ENCODE measurements at places on chromosomes 2 and 18.
A peak's percentile ranks its signal among the peaks of the same experiment; 100 is the strongest.

- no peak for DNase-seq
Measured at GRCh38 chr18:74778191-74778847, 180.6 kb downstream of the ZNF407 start.

- peak; percentile 41 for DNase-seq
Measured at GRCh38 chr2:43592443-43592842, 3.4 kb downstream of the THADA start.

GRCh38 chr2:73232403-73233153, 461 bp downstream of the PRADC1 start:
- DNase-seq, result no peak

- no peak for DNase-seq
Measured at GRCh38 chr18:36817039-36817438, 11.8 kb downstream of the TPGS2 start.

- no peak for DNase-seq
Measured at GRCh38 chr2:96887493-96888012, 17.7 kb upstream of the SEMA4C start.

DNA sequence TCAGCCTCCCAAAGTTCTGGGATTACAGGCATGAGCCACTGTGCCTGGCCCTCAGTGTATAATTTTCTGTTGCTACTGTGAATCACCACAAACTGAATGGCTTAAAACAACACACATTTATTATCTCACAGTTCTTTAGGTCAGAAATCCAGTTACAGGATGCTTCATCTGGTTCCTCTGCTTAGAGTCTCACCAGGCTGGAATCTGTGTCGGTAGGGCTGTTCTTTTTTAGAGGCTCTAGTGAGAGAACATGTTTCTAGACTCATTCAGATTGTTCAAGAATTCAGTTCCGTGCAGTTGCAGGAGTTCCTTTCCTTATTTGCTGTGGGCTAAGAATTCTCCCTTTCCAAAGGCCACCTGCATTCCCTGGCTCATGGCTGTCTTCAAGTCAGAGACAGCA, 22.2 kb downstream of the CCDC121 start:
- peak; percentile 56 for DNase-seq

DNA sequence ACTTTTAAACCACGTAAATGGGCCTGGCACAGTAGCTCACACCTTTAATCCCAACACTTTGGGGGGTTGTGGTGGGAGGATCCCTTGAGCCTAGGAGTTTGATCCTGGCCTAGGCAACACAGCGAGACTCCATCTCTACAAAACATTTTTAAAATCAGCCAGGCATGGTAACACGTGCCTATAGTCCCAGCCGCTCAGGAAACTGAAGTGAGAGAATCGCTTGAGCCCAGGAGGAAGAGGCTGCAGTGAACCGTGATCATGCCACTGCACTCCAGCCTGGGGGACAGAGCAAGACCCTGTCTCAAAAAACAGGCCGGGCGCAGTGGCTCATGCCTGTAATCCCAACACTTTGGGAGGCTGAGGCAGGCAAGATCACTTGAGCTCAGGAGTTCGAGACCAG, 12.2 kb downstream of the ROCK1 start:
- DNase-seq, result no peak

DNA sequence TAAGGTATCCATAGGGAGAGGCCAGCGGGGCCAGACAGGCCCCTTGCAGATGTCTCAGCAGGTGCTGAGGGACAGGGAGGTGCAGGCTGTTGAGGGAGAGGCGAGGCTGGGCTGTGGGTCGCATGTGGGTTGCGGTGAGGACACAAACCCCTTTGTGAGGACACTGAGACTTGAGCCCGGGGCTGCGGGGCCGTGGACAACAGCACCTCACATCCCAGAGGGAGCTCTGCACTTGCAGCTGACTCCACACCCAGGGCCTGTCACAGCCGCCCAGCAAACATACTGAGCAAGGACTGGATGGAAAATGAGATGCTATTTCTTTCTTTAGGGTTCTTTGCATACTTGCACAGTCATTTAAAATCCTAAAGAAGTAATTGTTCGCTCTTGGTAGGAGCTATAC, 95.3 kb upstream of the NFATC1 start:
- DNase-seq, result no peak

GRCh38 chr2:205776720-205777119, 94.4 kb downstream of the NRP2 start:
- DNase-seq, result no peak

- peak; percentile 52 for DNase-seq
Measured at GRCh38 chr2:24409700-24410556, 49.6 kb upstream of the ITSN2 start.

DNA sequence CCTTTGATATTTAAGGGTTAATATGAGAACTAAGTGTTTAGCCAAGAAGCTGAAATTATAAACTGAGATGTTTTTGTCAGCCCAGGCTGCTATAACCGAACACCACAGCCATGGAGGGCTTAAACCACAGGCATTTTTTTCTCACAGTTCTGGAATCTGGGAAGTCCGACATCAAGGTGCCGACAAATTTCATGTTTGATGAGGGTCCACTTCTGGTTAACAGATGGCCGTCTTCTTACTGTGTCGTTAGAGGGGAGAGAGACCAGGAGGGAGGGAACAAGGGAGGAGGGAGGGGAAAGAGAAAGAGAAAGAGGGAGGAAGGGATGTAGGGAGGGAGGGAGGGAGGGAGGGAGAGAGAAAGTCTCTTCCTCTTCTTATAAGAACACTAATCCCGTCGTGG, 6.5 kb upstream of the CNDP2 start:
- no peak for DNase-seq

- no peak for DNase-seq
Measured at GRCh38 chr2:9705196-9705595, 74.4 kb upstream of the YWHAQ start.

GRCh38 chr2:204112084-204112770, 175.7 kb downstream of the ICOS start:
- DNase-seq, result no peak

DNA sequence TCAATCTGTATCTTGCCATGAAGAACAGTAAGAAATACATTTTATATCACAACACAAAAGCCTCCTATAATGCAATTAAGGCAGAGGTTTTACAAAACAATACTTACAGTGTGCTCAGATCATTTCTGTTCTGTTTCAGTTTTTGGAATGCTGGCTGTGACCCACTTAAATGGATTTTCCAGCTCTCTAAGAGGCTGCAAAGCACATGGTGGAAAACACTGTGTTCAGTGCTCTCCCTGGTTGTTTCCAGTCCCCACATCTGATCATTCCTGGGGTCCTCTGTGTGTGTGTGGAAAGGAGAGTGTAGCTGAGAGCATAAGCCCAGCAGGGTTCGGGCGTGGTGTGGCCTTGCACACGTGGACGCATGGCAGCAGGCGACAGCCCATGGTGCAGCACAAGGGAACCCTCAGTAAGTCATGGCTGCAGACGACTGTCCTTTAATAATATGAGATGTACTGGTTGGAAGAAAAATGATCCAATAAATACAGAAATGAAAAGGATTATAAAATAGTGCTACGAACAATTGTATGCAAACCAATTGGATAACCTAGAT, 95.6 kb downstream of the FAM210A start:
- DNase-seq, result no peak

GRCh38 chr18:9811978-9812377, 73.8 kb upstream of the TXNDC2 start:
- DNase-seq, result no peak

- DNase-seq, result no peak
Measured at GRCh38 chr2:121359716-121360565, 74.9 kb upstream of the TFCP2L1 start.

DNA sequence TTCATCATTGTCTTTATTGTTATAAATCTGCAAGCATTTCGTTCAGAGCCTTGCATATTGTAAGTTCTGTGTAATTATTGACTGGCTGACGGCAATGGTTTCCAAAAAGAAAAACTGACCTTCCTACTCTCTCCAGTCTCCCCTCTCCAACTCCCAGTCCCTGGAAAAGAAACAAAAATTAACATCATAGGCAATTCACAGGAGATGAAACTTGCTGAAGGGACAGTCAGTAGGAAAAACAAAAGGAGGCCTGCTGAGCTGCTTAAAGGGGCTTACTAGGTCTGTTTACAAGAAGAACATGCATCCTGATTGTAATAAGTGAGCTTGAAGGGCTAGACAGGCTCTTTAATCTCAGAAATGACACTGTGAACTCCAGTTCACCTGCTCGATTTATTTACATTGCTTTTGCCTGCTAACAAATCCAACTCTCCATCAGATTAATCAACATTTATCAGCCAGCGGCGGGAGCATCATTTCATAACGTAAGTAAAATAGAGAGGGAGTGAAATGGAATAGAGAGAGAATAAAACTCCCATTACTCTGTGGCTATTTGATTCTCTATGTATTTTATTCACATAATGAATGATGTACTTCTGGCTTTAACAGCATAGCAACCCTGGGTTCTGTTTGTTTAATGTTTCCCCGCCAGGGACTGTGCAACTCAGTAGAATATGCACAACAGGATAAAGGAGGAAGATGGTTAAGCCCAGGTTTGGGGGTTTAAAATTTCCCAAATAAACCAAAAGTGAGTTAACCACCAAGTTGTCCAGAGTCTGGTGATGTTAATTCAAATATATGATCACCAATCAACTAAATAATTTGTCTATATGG, 256.7 kb upstream of the SETBP1 start:
- no peak for DNase-seq

- DNase-seq, result no peak
Measured at GRCh38 chr2:227430639-227431038, 41.3 kb upstream of the AGFG1 start.

- DNase-seq, result no peak
Measured at GRCh38 chr18:24177499-24178133, 38.8 kb downstream of the CABYR start.

GRCh38 chr2:54456612-54457322, 640 bp downstream of the SPTBN1 start:
- no peak for DNase-seq

- no peak for DNase-seq
Measured at GRCh38 chr2:197706839-197707207, 1.7 kb downstream of the MARS2 start.

- DNase-seq, result no peak
Measured at GRCh38 chr2:141641462-141641861, 489.4 kb downstream of the LRP1B start.

GRCh38 chr2:101614127-101614759, 83.3 kb upstream of the MAP4K4 start:
- DNase-seq, result no peak

DNA sequence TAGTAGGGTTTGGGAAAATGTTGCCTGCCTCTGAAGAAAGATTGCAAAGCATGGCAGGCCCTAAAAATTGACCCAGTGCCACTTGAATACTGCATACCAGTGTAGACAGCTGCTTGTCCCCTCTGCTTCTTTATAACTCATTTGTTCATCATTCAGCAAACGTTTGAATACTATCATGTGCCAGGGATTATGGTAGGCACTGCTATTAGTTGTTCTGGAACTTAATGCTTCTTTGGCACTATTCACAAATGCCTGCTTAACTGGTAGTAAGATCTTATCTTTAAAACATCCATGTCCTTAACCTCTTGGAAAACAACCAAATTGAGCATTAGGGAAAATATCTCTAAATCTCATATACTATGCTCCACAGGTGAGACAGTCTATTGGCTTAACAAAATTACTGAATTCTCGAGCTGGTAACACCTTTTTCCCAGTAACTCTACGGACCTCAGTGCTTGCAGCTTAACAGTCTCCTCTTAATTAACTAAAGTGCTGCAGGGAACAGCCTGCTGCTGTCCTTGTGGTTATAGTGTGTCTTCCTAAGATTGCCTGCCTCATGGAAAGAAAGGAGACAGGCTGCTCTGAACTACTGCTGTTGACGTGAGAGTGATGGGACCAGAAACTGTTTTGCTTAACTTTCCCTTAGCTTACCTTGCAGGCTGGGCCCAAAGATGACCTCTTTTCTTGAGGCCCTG, 93.2 kb downstream of the MIB1 start:
- DNase-seq, result no peak

DNA sequence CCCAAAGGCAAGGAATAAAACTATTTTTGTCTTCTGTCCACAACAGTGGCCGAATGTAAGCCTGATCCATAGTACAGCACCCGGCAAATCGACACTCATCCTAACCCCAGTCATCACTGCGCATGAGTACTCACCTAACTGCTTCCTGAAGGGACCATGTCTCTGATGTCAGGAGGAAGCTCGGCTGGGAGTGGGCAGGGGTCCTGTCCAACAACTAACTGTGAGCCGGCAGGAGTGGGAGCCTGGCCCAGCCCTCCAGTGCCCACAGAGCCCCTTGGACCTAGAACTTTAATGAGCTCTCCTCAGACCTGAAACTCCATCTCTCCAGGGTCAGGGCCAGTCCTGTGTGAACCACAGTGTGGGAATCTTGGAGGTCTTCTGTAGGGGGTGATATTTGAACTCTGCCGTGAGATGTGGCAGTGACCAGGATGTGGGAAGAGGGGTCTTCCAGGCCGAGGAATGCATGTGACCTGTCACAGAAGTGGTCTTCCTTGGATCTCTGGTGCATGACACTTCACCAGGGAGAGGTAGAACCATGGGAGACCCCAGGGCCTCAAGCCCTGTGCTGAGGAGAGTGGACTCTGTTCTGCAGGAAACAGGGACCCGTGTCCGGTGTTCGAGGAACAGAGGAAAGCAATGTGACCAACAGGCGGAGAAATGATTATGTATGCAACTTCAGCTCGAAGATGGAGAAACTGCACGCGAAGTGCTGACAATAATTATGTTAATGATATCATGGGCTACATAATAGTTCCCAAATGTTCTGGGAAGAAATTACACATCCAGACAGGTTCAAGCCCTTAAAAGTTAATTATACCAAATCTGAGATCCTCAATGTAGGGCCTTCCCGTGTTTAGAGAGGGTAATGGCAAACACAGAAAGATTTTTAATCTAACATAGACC, 240.1 kb upstream of the HDAC4 start:
- no peak for DNase-seq

GRCh38 chr2:202941771-202942170, 29.7 kb downstream of the CARF start:
- DNase-seq, result no peak

DNA sequence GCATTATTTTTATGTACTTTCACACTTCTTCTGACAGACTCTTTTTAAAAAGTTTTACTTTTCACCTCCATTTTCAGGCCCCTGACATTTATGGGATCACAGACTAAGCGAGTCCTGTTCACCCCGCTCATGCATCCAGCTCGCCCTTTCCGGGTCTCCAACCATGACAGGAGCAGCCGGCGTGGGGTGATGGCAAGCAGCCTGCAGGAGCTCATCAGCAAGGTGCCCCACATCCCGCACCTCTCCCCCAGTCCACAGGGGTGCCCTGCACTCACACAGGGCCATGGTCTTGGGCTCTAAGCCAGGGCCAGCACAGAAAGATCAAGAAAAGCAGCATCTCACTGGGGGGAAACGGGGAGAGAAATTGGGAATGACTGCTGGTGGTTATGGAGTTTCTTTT, 8.6 kb downstream of the CIDEA start:
- no peak for DNase-seq

- DNase-seq, result no peak
Measured at GRCh38 chr2:66771359-66771976, 336.5 kb downstream of the MEIS1 start.

DNA sequence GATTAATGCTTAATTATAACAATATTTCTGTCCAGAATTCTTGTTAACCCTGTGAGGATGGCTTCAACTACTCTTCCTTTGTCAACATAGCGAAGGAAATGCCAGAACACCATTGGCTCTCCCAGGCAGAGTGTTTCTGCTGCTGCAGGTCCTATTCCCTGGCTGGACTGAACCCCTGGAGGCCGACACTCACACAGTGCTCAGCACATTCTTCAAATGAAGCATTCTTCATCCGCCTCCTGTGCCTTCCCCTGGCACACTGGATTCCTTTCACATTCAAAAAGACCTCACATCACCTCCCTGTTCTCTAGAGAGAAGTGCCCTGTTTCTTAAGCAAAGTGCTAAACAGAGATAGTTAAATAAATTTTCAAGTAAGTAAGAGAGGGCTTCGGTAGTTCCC, 187.3 kb upstream of the MSH6 start:
- DNase-seq, result no peak
